ENCODE measurements at places on chromosomes 3 and 15.

- DNase-seq = no peak
Observed at GRCh38 chr15:100703671-100704070, 101.3 kb downstream of the ASB7 start.

DNA sequence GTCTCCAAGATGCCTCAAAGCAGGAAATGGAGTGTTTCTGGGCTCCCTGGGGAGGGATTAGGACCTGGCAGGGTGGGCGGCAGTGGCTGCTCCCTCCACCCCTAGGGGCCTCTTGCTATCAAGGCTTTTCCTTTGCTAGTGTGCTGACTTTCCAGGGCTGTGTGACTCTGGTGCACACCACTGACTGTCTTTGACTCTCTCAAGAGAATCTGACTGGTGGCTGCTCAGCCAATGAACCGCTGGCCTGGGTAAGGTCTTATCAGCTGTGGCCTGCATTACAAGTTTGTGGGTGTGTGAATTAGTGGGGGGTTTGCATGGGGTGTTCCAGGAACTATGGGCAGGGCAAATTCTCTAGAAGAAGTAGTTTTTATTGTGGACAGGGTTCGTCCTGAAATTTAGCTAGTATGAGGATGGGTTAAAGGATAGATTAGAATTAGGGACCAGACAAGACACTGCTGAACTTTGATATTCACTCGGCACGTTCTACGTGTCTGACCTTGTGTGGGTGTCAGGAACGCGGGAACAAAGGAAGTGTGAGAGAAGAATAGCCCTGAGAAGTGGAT, 29.5 kb downstream of the SIAH2 start:
- DNase-seq = no peak

DNA sequence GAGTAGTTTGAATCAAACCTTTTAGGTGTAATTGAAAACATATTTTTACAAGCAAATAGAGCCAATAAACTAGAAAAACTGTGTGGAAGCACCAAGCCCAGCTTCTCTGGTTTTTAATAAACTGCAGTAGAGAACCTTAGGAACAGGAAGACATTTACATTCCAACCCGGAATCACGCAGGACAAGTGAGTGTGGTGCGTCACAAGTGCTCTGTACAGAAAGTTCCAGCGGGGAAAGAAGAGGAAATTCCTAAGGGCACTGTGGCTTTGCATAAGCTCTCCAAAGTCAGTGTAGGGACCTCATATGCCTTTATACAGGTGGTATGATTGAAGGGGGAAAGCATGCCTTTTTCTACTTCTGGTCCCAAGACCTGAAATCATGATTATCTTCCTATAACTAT, 21.6 kb downstream of the COL8A1 start:
- no peak for DNase-seq

DNA sequence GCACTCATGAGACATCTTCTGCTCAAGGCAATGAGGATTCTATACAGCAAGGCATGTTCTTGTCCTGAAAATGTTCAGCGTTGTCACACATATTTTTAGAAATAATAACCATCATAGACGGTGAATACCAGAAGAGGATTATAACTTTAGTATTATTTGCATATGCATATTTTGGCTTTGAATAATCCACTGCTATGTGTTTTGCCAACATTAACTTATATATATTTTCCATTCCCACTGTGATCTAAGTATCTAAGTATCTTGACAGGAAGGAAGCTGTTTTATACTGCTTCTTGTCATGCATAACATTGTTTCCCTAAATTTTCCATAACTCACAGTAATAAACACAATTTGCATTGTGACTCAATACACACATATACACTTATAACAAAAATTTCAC, 509.5 kb downstream of the TBL1XR1 start:
- DNase-seq = no peak

DNA sequence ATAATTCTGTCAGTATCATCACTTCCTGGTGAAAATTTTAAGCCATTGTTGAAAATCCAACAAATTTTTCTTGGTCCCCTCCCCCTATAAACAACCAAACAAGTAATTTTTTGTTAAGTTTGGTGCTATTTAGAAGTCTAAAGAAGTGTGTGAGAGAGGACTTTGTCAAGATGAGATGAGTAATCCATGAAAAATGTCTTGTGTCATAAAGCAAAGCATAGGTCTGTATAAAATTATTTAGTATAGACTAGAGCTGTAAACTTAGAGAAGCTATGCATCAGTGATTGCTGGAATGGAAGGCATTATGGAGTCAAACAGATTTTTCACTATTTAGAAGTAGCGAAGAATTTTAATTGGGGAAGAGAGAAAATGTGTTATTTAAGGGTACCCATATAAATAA, 31.4 kb downstream of the MAPK6 start:
- no peak for DNase-seq

DNA sequence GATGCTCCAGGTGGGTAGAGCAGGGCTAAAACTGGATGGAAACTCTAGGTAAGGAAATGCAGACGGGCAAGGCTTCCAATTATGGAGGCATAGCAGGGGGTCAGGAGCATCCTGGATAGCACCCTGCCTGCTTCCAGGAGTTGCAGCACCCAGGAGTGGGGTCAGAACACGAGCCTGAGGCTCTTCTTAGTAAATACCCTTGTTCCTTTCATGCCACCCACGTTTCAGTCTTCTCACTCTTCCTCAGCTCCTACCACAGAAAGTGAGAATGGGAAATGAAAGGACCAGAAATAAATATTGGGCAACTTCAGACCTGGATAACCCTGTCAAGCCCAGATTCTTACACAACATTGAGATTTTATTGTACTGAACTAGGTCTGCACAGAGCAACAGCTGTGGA, 16.4 kb downstream of the CCR1 start:
- DNase-seq = no peak

- no peak for DNase-seq
Observed at GRCh38 chr3:155739154-155739553, 5.7 kb downstream of the PLCH1 start.

- no peak for DNase-seq
Observed at GRCh38 chr15:65982627-65983322, 113.5 kb downstream of the RAB11A start.

GRCh38 chr3:168260859-168261258, 165.1 kb upstream of the GOLIM4 start:
- DNase-seq = no peak

GRCh38 chr3:76403556-76403955, 618.2 kb upstream of the ZNF717 start:
- DNase-seq = no peak

DNA sequence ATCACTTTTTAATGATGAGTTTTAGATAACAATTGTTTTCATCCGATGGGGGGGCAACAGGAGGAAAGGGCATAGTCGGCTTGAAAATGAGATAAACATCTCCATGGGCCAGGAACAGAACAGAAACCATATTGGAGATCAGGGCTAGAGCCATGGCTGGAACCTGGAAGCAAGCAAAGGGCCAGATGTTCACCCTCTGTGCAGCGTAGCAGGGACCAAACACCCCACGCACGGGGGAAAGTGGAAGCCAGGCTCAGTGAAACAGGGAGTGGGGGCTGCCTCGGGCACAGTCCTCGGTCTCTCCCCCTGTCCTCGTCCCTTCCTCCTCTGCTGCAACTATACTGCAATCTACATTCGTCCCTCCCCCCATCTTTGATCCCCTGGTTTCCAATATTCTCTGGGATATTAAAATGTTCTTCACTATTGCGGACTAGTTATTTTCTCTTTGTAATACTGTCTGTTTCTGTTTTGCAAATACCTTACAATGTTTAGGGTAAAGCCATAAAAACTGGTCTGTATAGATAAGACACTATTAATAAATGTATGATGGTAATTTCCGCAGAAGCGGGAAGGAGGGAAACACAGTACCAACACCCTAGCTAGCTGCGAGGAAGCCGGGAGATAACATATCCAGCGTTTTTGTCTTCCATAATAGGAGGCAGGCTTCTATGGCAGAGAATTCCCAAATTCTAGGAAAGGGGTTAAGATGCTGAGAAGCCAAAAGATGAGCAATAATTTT, 121.5 kb downstream of the XXYLT1 start:
- DNase-seq = no peak

DNA sequence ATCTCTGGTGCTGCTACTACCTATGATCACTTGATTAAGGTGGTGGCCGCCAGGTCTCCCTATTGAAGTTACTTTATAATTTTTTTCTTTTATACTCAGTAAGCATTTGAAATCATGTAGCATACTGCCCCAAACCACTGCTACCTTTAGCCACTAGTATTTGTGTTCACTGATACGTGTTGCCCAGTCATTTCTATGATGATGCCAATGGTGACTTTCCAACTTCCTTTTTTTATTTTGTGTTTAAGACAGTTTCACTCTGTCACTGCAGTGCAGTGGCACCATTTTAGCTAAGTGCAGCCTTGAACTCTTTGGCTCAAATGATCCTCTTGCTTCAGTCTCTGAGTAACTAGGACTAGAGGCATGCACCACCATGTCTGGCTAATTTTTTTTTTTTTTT, 598.2 kb downstream of the NAALADL2 start:
- no peak for DNase-seq

GRCh38 chr3:157922614-157923013, 183.6 kb downstream of the SHOX2 start:
- DNase-seq = no peak

DNA sequence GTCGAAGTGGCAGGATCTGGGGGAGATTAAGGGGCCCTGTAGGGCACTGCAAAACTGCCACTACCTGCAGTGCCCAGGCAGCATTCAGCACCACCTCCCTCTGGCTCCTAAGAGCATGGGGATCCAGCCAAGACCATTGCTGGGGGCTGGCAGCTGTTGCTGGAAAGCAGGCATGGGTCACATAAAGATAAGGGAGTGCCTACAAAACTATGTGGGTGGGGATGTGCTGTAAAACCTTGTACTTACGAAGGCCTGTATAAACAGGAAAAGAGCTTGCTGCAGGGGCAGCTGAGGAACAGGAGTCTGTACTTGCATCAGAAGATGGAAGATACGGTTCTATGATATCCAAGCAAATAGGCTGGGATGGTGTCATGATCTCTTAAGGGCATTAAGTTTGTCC, 27.1 kb downstream of the IL20RB start:
- DNase-seq = no peak

GRCh38 chr3:15051531-15051930, 13.6 kb downstream of the MRPS25 start:
- no peak for DNase-seq

- DNase-seq = no peak
Observed at GRCh38 chr3:119550192-119550910, 9.1 kb downstream of the CD80 start.

- DNase-seq = no peak
Observed at GRCh38 chr3:155248531-155249187, 44.8 kb downstream of the STRIT1 start.

- DNase-seq = no peak
Observed at GRCh38 chr3:149252272-149252671, 30.6 kb upstream of the CP start.

- DNase-seq = no peak
Observed at GRCh38 chr3:139427283-139428060, 38.0 kb upstream of the COPB2 start.

GRCh38 chr15:45435124-45435903, 57.0 kb upstream of the GATM start:
- no peak for DNase-seq

DNA sequence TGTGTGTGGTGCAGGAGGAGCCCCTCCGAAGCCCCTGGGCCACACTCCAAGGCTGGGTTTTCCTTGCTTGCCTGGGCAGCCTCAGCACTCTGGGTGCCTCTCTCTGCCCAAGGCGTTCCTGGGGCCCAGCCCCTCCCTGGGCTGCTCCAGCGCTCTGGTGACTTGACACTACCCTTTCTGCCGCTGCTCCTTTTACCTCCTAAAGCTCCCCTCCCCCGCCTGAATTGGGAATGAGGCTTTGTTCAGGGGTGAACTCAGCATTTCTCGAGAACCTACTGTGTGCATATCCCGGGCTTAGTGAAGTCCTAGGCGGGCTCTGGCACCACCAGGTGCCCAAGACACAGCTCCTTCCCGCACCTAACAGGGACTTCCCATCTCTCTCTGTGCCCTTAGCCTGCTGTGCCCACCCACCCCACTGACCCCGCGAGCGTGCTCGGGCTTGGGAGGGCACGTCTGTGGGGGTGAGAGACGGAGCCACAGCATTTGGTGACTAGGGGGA, 1.2 kb upstream of the BAHD1 start:
- DNase-seq = no peak

GRCh38 chr3:14129296-14129695, 4.4 kb downstream of the TMEM43 start:
- no peak for DNase-seq

- no peak for DNase-seq
Observed at GRCh38 chr3:161266731-161267150, 45.6 kb downstream of the NMD3 start.

- no peak for DNase-seq
Observed at GRCh38 chr3:108322352-108322751, 26.0 kb downstream of the HHLA2 start.

DNA sequence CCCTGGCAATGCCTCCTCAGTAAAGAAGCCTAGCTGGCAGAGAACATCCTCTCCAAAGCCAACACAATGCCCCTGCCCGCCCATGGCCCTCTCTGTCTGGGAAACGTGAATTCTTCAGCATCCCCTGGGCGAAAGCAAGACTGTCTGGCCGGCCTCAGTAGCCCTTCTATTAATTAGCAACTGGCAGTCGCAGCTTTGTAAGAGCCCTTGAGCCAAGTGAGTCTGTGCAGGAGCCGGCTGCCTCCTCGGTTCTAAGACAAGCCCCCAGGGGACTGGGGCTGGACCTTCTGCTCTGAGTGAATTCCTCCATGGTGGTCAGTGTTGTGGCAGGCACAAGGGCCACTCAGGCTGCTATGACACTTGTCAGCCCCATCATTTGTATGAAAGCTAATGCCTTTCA, 7.4 kb downstream of the HCN4 start:
- DNase-seq = no peak

- no peak for DNase-seq
Observed at GRCh38 chr15:80464951-80465625, 60.9 kb downstream of the ARNT2 start.

DNA sequence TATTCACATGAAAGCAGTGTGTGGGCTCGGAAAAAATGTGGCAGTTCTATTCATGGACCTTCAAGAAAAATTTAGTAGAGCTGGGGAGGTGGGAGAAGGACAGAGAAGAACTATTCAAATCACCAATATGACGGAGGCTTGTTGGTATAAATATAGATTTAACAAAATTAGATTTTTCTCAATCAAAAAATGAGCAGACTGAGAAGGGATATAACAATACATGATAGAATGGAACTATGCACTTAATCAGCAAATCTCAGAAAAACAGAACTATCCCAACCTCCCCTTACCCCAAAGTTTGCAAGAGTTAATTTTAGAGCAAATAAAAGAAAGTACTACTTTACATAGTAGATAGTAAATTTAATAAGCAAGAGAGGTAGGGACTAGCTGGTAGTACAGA, 194.6 kb upstream of the BCL6 start:
- DNase-seq = no peak

DNA sequence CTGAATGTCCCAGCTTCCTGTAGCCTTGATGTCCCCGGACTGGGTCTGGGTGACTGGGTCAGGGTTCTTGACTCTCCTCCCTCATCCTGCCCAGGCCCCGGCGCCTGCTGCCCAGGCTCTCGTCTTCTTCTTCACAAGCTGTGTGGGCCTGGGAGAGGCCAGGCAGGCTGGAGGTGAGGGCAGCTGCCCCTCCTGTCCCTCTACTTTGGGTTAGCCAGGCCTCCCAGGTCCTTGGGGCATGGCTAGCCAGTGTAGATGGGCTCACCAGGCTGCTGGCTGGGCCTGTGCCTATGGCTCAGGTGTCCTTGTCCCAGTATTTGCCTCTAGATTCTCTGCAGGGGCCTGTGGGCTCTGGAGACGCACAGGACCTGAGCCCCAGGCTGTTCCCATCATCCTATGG, 31.8 kb downstream of the TKT start:
- DNase-seq = no peak

GRCh38 chr15:73120269-73120668, 68.0 kb downstream of the NEO1 start:
- DNase-seq = no peak
